ENCODE measurements at places on chromosomes 12 and 14.

GRCh38 chr14:24398293-24398652 lies 530 bp upstream of the NYNRIN start:
- DNase-seq, result no peak

DNA sequence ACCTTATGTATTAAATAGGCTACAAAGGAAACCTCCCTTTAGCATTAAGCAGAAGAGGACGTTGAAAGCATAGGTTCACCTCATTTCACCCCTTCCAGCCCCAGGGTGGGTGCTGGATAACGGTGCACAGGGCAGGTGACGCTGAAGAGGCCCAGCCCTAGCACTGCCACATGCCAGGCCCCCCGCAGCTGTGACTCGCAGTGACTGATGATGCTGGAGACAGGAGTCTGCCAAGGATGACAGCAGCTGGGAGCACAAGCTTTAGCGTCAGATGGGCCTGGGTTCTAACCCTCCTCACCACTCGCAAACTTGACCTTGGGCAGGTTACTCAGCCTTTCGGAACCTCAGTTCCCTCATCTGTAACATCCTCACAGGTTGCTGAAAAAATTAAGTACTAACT lies 76.7 kb downstream of the TBK1 start:
- no peak for DNase-seq

- no peak for DNase-seq
Measured at GRCh38 chr14:35503646-35504045, 30.3 kb upstream of the INSM2 start.

- no peak for DNase-seq
Measured at GRCh38 chr12:132774646-132775275, 13.1 kb upstream of the ANKLE2 start.

- DNase-seq, result no peak
Measured at GRCh38 chr12:101747697-101748096, 8.4 kb upstream of the SYCP3 start.

- no peak for DNase-seq
Measured at GRCh38 chr12:116539905-116540482, 19.2 kb upstream of the MAP1LC3B2 start.

DNA sequence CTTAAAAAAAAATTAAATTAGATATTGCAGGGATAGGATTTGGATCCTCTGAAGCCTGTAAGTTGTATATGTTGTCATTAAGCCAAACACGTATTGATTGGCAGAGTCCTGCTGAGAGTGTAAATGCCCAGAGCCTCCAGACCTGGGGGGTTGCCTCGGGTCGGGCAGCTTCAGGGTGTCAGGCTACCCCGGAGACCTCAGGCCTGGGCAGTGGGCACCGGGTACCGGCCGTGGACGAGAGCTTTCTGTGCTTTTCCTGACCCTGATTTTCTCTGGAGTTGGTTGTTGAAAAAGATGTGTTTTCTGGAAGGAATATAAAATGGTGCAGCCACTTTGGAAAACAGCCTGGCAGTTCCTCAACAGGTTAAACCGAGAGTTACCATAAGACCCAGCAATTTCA lies 96.1 kb downstream of the DNAH10 start:
- no peak for DNase-seq

GRCh38 chr14:65173973-65174693 lies 71.8 kb upstream of the MAX start:
- no peak for DNase-seq

- no peak for DNase-seq
Measured at GRCh38 chr14:68012871-68013270, 193.3 kb downstream of the RAD51B start.

GRCh38 chr12:83691730-83692129 lies 1005.0 kb downstream of the TMTC2 start:
- no peak for DNase-seq

- no peak for DNase-seq
Measured at GRCh38 chr14:68513838-68514607, 278.8 kb downstream of the ZFP36L1 start.

- no peak for DNase-seq
Measured at GRCh38 chr12:113413488-113413939, 8.7 kb upstream of the SDSL start.

DNA sequence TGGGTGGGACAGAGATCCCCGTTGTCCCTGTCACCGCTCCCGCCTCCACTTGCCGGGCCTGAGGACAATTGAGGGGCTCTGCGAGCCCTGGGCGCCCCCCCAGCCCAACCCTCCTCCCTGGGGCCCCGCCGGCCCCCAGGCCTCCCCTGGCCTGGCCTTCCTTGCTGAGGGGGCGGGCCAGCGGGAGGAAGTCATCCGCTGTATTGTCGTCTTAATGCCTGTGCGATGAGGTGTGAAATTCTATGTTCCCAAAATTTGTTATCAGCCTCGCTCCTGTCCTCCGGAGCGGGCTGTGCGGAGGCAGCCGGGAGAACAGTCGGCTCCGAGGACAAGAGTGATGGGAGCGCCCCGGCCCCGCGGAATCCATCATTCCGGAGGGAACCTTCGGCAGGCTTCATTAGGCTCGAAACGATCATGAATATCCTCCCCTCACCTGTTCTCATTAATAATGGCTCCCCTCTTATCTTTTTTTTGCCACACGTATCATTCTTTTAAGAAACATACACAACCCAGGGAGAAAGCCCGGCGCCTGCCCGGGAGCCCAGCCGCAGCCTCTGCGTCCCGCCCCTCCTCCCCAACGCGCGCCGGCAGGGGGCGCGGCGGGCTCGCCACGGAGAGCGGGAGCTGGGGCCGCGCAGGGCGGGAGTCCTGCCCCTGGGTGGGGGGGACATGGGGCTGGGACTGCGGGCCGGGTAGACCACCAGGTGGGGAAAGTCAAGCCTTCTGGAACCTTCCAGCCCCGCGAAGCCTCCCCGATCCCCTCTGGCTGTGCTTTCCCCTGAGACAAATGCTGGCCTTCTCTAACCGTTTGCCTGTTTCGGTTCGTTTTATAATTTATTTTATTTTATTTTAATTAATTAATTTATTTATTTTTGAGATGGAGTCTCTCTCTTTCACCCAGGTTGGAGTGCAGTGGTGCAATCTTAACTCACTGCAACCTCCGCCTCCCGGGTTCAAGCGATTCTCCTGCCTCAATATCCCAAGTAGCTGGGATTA lies 17.1 kb upstream of the DLK1 start:
- no peak for DNase-seq

DNA sequence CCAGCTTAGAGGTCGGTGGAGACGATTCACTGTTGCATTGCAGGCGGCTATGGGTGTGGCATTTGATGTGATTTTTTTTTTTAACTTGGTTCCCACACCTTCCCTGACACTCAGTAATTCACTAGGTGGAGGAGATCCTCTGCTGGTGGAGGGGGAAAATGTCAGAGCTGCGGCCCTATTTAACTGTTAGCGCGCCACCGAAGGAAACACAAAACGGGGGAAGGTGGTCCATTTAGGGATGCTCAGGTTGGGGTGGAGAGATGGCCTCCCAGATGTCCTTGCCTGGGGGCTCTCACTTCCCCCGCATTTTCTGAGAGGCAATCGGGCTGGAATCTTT lies 4.3 kb upstream of the HOXC12 start:
- no peak for DNase-seq

GRCh38 chr12:44459569-44459968 lies 416.5 kb downstream of the NELL2 start:
- no peak for DNase-seq

DNA sequence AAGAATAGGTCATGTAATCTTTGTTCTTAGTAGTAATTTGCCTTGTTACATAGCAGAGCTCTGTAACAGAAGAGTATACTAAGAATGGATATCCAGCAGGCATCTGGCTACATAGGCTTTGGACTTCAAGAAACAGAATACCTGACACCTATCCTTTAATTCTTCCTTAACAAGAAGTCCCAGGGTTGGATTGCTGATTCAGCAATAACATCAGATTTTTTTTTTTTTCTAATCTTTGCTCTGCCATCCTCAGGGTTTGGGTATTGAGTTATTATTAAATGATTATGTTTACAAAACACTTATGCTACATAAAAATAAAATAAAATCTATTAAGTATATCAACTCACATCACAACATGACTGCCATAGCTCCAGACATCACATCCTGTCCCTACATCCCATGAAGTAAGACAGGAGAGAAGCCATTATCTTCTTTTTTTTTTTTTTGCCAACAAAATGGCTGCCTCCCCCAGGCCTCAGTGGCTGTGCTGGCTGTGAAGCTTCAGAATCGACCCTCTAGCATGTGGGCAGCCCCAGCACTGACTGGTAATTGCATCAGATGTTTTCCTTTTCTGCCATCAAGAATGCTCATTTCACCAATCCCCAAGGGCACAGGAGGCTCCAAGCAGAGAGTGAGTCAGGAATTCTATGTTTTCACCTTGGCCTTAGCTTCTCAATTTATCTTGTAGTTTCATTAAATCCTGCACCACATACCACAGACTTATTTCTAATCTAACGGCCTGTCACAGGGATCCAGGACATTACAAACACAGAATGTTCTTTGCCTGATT lies 186.2 kb downstream of the DICER1 start:
- DNase-seq, result peak; percentile 5

DNA sequence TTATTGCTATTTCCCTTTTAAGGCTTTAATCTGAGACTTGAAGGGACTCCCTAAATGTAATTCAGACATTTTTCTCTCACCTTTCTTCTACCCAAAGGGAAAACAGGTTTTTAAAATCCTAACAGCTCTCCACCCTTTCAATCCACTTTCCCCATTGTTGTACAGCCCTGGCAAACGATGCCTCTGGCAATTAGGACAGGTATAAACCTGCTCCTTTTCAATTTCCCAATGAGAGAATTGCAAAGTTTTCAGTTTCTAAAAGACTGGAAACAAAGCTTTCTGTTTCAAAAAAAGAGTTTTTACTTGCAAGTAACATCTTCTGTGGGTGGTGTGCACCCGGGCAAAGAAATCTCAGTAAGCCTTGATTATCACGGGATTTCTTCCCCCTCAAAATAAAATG lies 131.2 kb downstream of the HMGA2 start:
- DNase-seq, result no peak

DNA sequence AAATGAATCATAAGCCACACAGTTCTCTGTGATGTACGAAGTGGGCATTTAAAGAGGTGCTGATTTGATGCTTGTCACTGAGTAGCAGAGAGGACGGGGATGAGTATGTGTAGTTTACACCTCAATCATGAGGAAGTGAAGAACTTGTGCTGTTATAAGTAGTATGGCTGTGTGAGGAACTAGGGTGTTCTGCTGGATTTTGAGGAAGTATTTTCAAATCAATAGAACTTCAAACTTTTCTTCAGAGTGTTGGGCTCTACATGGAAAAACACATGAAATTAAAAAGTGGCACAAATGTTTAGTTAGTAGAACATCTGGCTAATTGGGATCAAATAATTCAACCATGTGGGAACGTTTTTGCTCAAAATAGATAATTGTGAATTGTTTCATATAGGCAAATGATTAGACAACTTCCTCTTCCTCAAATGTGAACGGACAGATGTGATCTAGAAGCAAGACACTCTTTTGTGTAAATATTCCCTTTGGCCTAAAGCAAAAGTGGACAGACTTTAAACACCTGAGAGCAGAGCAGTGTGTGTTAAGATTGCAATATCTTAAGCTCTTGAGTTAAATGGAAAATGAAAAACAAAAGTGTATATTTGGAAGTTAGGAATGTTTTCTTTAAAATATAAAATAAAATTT lies 168.5 kb downstream of the NAV3 start:
- no peak for DNase-seq

- no peak for DNase-seq
Measured at GRCh38 chr12:10018386-10018785, 8.0 kb downstream of the CLEC12B start.

DNA sequence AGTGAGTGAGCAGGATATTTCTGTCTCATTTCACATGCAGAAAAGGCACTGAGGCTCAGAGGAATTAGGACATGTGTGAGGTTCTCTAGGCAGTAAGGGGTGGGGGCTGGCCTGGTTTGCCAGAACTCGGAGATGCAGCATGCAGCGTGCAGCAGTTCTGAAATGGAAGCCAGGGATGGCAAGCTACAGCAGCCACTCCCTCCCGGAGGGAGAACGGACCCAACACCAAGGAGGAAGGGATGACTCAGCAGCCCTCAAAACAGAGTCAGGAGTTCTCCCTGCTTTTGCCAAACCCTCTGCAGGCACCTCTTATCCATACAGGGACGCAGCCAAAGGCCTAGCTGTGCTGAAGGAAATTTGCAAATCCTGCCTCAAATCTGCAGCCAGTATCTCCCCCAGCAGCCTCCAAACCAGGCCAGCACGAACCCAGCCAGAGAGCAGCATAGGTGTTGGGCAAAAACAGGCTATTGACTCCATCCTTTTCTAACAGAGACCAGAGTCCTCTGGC lies 10.3 kb upstream of the SERPINA3 start:
- DNase-seq, result peak; percentile 69

DNA sequence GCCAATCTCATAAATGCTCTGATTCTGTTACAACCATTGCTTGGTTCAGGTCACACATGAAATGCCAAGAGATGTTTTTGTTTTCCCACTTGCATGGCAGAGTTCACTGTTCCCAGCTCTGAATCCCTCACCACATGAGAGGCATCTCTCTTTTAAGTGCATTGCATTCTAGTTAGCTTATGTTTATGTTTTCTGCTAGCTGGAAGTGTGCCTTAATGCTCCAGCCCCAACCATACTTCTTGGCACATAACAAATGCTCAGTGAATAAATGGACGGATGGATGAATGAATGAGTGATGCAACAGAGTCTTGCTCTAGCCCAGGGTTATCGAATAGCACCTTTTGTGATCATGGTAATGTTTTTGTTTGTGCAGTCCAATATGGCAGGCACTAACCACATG lies 197.3 kb downstream of the PPM1H start:
- DNase-seq, result no peak

DNA sequence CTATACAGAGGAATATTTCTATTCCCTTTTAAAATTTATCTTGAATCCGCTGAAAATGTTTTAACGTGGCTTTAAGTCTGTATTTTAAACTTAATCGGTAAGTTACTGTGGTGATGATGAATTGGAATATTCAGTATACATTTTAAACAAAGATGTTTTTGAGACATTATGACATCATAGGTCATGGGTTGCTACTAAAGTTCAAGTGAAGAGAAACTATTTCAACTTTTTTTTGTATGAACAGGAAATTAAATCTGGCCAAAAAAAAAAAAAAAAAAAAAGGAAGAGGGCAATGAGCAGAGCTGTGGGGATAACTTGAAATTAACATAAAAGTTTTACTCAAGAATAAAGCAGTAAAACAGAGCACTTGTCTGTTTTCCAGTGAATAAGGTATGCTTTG lies 109.0 kb downstream of the PLEKHA5 start:
- no peak for DNase-seq

DNA sequence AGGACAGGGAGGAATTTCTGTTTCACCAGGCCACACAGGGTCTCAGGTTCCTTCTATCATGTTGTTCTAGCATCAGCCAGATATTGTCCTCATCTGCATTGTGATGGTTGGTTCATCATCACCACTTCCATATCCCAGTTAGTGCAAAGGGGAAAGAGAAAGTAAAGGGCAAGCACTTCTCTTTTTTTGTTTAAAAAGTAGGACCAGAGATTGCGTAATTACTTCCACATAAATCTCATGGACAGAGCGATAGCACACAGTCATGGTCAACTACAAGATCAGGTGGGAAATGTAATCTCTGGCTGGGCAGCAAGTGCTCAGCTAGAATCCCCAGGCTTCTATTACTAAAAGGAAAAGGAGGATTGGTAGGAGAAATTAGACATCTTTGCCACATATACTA lies 155.1 kb downstream of the KIF21A start:
- DNase-seq, result no peak

GRCh38 chr12:16324272-16324671 lies 23.2 kb upstream of the MGST1 start:
- no peak for DNase-seq
